SIG-M5 (cell line): ENCODE measurements at places on chromosomes 4 and X.

- no peak for DNase-seq
Measured at GRCh38 chr4:74317616-74318246, 9.5 kb downstream of the EPGN start.

GRCh38 chr4:146585761-146586333 lies 52.8 kb upstream of the POU4F2 start:
- DNase-seq: peak; percentile 27

GRCh38 chr4:1459722-1460511 lies 53.7 kb upstream of the NKX1-1 start:
- no peak for DNase-seq

DNA sequence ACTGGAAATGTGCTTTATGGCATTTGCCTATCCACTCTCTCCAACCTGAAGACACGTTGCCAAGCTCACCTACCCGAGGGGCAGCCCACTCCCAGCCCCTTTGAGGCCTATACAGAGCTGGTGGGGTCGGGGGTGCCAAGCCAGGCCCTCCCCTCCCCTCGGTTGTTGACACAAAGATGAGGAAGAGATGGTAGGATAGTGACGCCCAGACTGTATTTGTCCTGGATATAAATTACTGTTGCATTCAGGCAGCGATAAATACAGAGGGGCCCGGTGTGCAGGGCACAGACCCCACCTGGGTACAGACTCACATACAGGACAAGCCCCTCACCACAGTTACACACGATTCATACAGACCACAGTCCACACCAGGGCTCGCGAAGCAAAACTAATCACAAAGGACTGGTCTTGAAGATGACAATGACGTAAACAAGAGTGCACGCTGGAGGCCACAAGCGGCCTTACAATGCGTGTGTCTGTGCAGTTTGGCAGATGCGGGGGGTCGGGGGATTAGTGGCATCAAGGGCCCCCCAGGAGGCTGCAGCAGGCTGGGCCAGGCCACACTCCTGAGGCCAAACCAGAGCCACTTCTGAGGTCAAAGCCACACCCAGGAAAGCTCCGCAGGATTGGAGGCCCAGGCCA lies 14.6 kb downstream of the DGKQ start:
- DNase-seq: no peak

- no peak for DNase-seq
Measured at GRCh38 chr4:76322236-76322635, 15.7 kb downstream of the STBD1 start.

GRCh38 chrX:133151336-133151735 lies 54.4 kb upstream of the USP26 start:
- no peak for DNase-seq

DNA sequence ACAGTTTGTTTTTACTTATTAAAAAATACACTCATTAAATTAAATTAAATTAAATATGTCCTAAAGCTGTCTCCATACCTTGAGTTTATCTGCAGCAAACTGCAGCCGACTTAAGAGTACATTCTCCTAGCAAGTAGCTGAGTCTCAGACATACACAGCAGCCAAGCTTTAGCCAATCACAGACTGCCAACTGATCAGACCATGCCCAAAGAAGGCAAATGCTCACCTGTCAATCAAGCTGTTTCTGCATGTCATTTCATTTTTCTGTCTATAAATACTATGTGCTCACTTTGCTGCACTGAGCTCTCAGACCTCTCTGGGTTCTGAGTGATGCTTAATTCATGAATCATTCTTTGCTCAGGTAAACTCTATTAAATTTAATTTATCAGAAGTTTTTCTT lies 280.9 kb upstream of the EPHA5 start:
- no peak for DNase-seq

DNA sequence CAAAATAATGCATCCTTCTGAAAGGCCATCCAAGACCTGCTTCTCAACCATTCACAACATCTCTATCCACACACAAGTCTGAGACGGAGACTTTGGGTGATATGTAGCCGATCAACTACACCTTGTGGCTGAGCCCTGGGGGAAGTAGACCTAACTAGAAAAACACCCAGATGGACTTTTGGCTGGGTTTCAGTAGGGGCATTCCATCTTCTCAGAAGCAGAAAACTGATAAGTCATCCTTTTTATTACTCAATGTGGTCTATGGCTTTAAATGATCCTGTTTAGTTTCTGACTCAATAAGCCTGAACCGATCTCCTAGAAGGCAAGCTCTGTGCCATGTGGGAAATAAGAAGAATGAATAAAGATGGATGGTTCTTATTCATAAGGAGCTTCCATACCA lies 82.5 kb upstream of the AFF2 start:
- no peak for DNase-seq

GRCh38 chr4:182286931-182287330 lies 43.7 kb downstream of the TENM3 start:
- DNase-seq: no peak

DNA sequence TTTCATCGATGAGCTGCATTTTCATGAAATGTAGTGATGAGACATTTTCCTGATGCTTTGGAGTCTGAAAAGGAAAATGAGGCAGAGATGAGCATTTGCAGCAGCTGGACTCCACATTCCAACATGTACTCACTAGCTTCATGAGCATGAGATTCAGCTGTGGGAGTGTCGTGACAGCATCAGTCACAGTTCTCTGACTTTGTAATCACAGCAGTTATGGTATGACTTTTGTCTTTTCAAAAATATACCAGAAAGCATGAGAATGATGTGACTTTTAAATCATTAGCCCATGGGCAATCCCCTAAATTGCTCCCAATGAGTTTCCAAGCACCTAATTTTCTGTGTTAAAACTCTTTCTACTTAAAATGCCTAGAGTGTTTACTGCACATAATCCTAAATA lies 18.3 kb upstream of the MSL3 start:
- no peak for DNase-seq

DNA sequence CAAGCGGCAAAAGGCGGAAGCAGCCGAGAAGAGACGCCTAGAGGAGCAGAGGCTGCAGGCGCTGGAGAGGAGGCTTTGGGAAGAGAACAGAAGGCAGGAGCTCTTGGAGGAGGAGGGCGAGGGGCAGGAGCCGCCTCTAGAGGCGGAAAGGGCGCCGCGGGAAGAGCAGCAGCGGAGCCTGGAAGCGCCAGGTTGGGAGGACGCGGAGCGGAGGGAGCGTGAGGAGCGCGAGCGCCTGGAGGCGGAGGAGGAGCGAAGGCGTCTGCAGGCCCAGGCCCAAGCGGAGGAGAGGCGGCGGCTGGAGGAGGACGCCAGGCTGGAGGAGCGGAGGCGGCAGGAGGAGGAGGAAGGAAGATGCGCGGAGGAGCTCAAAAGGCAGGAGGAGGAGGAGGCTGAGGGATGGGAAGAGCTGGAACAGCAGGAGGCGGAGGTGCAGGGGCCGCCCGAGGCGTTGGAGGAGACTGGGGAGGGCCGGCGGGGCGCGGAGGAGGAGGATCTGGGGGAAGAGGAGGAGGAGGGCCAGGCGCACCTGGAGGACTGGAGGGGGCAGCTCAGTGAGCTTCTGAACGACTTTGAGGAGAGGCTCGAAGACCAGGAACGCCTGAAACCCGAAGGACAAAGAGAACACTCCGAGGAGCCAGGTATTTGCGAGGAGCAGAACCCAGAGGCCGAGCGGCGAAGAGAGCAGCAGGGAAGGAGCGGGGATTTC lies 72.9 kb downstream of the AASDH start:
- no peak for DNase-seq

DNA sequence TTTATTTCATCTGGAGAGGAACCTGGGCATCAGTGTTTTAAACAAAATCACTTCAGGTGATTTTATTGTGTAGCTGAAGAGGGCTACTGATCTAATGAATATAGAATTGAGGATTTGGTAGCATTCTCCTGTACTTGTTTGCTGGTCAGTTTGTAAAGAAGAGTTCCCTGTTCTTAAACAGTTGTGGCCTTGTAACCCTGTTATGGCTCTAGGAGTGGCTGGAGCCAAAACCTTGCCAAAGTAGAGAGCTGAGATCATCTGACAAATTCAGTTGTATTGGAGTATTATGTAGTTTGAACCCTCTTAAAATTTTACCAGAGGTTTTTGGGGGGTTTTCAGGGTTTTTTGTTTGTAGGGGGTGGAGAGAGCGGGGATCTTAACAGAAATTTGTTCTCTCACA lies 36.5 kb downstream of the USP9X start:
- DNase-seq: no peak

GRCh38 chr4:174260099-174260498 lies 23.4 kb downstream of the FBXO8 start:
- no peak for DNase-seq

GRCh38 chr4:184588893-184589292 lies 60.4 kb downstream of the CASP3 start:
- DNase-seq: no peak

- no peak for DNase-seq
Measured at GRCh38 chrX:129642641-129643040, 12.1 kb downstream of the APLN start.

GRCh38 chr4:136763919-136764318 lies 768.4 kb downstream of the PCDH18 start:
- DNase-seq: no peak
